ENCODE measurements at places on chromosomes 11 and 22.

DNA sequence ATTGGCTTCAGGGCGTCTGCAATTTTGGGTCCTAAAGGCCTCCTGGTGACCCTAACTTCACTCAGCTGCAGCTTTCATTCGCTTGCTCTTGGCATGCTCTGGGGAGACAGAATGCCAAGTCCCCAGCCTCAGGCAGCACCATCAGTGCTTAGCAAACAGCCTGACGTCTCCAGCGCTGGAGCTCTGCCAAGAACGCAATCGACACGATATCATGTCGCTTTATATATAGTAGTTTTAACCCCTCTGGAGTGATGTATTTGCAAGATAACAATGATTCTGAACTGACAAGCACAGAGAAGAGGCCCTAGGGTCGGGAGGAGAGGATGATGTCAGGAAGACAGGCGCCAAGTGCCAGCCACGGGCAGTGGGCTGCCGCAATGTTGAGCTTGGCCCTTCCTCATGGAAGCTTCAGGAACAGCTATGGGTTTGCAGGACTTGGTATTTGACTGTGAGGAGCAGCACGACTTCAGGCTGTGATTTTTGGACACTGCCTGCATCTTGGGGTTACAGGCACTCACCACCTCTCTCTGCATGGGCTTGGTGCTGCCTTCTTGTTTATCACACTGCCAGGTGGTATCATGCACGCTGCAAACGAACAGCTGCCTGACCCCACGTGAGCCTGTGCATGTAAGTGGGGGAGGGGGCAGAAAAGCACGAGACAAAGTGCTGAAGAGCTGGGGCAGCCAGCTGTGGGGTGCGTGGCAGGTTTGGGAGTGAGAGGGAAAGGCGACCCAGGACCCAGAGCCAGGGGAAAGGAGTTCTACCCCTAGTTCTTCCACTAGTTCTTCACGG is 26.1 kb downstream of the B3GAT1 start:
- DNase-seq: no peak

DNA sequence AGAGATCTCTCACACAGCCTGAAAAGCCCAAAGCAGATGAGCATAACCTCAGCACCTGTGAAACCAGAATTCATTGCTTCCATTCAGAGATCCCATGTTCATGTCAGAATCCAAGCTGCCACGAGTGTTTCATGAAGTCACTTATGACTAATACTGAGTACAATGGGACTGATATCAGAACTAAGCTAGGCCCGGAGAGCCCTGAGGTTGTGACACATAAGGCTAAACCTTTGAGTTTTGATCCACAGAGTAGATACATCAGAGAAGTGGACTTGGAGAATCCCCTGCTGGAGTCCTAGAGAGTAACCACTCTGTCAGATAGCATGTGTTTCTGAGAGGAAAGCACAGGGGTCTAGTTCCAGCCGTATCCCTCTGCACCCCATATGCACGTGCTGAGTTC is 890 bp upstream of the GLYATL1 start:
- DNase-seq: no peak

DNA sequence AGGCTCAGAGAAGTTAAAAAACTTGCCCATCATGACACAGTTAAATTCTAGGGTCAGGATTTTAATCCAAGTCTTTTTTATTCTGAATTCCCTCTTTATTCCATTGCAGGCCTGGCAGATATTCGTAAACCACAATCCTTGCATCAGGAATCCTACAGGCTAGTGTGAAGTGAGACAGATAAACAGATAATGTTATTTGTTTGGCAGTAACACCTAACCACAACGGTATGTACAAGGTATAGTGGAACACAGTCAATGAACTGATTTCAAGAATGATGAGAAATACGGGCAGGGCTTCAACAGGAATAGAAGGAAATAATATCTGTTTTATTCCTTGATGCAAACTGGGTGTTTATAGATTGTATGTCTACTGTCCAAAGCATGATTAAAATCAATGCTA is 32.0 kb upstream of the NARS2 start:
- DNase-seq: no peak

DNA sequence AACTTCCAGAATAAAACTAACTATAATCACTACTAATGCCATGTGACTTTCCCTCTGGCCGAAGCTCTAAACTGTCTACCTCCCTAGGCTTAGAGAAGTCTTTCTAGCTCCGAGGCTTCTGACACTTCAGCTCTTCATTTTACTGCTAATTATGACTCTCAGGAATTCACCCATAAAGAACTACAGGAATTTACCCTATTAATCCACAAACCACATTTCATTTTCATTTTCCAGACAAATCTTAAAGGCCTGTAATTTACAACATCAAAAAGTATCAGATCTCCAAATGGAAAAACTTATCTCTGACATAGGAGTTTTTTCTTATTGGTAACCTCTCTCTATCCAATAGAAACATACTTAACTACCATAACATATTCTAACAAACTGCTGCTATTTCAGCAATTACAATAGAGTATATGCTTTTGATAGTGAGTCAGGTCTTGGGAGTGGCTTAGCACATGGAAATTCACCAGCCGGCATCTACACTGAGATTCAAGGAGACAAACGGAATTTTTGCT is 33.4 kb downstream of the MRTFA start:
- DNase-seq: no peak
